ENCODE measurements at places on chromosomes 13 and 19.
A peak's percentile ranks its signal among the peaks of the same experiment; 100 is the strongest.

DNA sequence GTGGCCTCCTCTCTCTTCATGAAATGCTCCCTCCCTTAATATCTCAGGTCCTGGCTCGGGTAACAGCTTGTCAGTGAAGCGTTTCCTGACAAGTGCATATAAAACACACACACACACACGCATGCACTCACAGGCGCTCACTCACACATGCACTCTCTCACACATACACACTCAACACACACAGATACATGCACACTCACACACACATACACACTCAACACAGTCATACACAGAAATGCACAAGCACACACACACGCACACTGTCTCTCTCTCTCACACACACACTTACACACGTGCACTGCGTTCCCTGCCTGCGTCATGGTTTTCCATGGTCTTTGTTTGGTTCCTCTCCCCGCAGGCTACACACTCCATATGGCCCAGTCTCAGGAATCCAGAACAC is 344.1 kb downstream of the UQCRFS1 start:
- DNase-seq = no peak

DNA sequence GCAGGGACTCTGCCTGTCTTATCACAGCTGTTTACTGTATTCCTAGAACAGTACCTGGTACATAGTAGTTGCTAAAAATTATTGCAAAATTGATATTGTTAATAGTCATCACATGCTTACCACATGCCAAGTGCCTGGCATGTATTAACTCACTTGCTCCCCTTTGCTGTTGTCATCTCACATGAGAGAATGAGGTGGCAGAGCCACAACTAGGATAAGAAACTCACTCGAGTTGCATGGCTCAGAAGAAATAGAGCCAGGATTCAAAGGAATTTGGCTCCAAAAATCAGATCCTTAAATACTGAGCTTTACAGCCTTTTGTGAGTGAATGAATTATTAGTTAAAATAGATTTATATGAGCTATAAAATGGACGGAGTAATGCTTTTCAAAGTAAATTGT is 42.6 kb downstream of the B3GLCT start:
- DNase-seq = no peak

- no peak for DNase-seq
These were observed 20.9 kb downstream of the MYO16 start for GRCh38 chr13:108650271-108650670.

- DNase-seq = no peak
These were observed 71.4 kb upstream of the CLDN10 start for GRCh38 chr13:95480791-95481780.

- no peak for DNase-seq
These were observed 142.8 kb downstream of the KLF5 start for GRCh38 chr13:73201626-73202025.

DNA sequence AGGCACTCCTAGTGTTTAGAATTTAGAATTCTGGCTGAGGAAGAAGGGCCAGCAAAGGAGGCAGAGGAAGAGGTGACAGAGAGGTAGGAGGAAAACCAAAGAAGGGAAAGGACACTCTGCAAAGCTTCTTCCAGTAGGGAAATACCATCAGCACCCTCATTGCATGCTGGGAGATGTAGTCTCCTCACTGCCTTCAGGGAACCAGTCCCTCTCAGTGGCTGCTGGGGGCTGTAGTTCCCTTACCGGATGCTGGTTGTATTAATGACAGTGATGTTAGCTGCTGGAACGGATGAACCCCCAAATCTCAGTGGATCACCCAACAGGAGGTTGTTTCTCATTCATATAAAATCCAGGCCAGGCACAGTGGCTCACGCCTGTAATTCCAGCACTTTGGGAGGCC is 10.1 kb downstream of the GRIN2D start:
- peak; percentile 36 for DNase-seq

GRCh38 chr19:28208745-28209144 is 1004.2 kb downstream of the UQCRFS1 start:
- no peak for DNase-seq

DNA sequence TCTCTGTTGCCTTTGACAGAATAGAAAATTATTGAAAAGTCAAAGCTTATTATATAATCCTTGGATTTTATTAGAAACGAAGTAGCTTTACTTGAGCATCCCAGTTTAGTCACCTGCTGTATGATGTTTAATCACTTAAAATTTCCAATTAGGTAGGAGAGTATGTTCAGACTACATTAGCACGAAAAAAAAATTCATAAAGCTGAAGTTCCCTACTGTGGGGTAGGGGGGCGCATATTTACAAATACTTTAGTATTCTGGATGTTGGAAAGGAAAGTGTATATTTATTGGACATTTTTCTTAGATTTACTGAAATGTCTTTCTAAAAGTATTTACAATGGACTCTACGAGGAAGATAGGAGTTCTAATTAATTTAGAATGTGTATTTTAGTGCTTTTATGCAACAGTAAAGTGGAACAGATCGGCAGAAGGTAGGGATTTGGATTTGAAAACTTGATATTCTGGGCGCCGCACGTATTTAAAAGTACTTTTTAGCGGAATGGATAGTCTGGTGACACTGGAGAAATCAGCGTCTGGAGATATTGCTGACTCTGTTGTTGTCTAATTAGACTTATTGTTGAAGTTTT is 1.9 kb downstream of the CDK8 start:
- no peak for DNase-seq

- DNase-seq = no peak
These were observed 52.4 kb upstream of the HTR2A start for GRCh38 chr13:46949211-46949610.

DNA sequence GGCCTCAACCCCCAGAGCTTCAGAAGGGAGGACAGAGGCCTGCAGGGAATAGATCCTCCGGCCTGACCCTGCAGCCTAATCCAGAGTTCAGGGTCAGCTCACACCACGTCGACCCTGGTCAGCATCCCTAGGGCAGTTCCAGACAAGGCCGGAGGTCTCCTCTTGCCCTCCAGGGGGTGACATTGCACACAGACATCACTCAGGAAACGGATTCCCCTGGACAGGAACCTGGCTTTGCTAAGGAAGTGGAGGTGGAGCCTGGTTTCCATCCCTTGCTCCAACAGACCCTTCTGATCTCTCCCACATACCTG is 969 bp upstream of the CEACAM5 start:
- no peak for DNase-seq

GRCh38 chr19:30968210-30968609 is 381.0 kb downstream of the TSHZ3 start:
- DNase-seq = no peak

DNA sequence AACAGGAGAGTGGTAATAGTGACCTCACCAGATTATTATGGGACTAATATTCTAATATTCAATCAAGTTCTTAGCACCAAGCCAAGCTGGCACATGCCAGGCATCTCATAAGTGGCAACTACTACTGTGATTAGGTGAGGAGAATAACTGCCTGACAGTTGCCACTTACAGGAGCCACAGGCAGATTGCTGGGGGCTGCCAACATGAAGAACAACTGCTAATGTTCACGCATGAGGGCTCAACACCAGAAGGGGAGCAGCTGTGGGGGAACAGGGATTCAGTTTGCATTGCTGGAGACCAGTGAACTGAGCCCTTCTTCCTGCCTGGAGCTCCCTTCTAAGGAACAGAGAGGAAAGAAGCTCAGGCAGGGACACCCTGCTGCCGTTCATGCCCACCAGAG is 504.5 kb downstream of the FOXO1 start:
- DNase-seq = no peak

GRCh38 chr19:5680084-5680436 is 256 bp downstream of the MICOS13 start:
- no peak for DNase-seq

DNA sequence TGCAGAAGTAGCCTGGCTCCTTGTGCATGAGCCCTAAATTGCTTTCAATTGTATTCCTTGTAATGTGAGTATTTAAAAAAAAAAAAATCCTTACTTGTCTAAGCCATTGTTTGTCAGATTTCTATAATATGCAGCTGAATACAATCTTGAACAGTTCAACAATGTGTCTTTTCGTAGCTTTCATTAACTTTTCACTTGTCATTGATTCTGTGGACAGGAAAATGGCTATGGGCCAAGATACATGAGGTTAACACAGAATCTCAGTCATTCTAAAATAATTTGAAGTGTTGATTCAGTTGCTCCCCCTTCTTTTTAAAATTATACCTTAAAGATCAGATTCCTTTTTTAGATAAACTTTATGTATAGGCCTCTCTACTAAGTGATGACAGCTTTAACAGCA is 395.8 kb upstream of the KLF12 start:
- no peak for DNase-seq

GRCh38 chr13:109720758-109721184 is 65.6 kb downstream of the IRS2 start:
- DNase-seq = no peak

DNA sequence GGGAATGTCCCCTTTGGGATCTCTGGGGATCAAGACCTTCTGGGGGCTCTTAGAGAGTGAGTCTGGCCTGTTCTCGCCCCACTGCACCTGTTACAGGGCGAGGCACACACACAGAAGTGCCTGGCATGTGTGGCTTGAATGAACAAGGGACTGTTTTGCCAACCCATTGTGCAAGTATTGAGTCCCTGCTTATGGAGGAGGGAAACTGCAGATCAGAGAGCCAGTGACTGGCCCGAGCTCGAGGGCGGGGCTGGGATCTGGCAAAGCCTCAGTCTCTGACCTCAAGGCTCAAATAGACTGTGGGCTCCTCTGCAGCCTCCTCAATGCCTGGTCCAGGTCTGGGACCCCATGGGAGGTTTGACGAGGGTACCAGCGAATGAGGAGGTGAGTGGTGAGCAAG is 5.5 kb downstream of the RAVER1 start:
- DNase-seq = no peak

DNA sequence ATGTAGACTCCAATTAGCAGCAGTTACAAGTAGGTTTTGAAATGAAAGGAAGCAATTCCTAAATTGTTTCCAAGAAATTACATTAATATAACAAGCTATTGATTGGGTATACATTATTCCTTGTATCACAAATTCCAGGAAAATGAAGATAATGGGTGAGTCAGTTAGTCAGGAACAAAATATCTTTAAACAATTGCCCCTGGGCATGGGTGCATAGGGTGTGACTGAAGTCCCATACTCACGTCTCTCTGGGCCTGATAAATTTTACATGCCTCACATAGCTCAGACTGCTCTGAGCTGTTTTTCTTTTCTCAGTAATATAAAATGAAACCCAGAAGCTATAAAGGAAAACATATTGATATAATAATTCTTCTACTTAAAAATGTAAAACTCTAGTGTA is 87.8 kb downstream of the FNDC3A start:
- no peak for DNase-seq

GRCh38 chr13:41960211-41960636 is 685 bp downstream of the VWA8 start:
- no peak for DNase-seq

GRCh38 chr13:21256351-21256761 is 79.9 kb downstream of the MRPL57 start:
- DNase-seq = no peak

GRCh38 chr13:113585896-113586295 is 1.3 kb downstream of the TFDP1 start:
- DNase-seq = no peak

- DNase-seq = peak; percentile 89
These were observed 3.6 kb upstream of the MYO1F start for GRCh38 chr19:8580710-8581281.

- DNase-seq = no peak
These were observed 221.7 kb downstream of the KCNRG start for GRCh38 chr13:50236898-50237318.

DNA sequence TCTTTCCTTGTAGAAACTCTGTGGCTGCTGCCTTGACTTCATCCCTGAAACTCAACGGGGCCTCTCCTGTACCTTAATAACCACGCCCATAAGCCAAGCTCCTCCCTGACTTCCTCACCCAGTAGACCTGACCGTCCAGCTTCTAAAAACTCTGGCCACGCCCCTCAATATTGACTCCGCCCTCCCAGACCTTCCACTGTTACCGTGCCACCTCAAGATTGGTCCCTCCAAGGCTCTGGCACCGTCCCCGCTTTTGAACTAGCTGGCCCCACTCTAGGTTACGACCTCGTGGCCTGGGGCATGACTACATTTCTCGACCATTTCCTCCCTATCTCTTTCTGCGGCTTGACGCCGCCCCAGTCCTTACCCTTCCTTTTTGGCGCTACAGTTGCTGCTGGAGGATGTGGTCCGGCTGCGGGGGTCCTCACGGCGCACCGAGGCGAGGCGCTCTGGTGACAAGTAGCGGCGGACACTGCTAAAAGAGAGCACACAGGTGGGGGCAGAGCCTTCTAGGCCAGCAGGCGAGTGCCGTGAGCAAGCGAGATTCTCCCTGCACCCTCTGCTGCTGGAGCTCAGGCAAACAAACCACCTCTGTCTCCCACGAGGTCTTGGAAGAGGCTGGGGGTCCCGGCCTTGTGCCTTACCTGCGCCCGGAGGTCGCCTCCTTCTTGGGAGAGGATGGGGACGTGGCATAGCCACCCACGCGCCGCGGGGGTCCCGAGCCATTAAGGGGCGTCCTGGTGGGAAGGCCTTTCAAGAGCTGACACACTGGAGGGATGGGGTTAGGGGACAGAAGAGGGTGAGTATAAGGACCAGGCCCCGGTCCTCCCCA is 2.3 kb upstream of the EML2 start:
- DNase-seq = peak; percentile 47

DNA sequence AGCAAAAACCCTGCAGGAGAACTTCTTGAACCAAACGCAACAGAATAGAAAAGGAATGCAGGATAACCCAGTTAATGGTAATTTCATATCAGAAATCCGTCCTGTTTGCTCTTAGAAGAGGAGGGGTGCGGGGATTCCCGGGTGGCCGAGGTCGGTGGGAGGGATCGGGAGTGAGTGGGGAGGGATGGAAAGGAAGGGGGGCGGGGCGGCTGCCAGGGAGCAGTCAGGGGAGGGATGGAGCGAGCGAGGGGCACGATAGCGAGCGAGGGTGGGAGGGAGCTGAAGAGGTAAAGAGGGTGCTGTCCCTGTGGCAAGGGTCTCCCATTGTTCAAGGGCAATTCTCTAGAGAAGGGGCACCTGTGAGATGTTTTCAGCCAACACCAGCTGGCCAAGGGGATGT is 26.5 kb downstream of the CD177 start:
- no peak for DNase-seq

- DNase-seq = no peak
These were observed 1333.1 kb downstream of the EFNB2 start for GRCh38 chr13:105202354-105202753.

- no peak for DNase-seq
These were observed 2.3 kb downstream of the LINGO3 start for GRCh38 chr19:2305452-2306280.

- DNase-seq = no peak
These were observed 87.1 kb upstream of the FRY start for GRCh38 chr13:31944262-31945160.

- no peak for DNase-seq
These were observed 446.4 kb downstream of the COG6 start for GRCh38 chr13:40101708-40102359.

GRCh38 chr13:106562301-106562700 is 5.6 kb downstream of the ARGLU1 start:
- DNase-seq = no peak

DNA sequence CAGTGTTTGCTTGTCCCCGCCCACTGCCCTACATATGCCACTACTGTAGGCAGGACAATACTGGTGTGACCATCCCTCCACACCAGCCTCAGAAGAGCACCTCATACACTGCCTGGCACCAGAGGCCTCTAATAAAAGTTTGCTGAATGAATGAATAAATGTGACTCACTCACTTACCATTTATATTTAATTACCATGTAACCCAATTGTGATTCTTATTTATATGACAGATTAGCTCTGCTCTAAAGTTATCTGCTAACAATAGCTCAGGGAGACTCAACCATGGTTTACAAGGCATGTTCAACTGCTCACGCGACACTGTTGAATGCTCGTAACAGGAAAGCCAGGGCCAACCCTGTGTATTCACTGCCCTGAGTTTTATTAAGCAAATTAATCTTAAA is 66.0 kb upstream of the DOCK9 start:
- no peak for DNase-seq

GRCh38 chr13:113216254-113217048 is 7.0 kb downstream of the CUL4A start:
- no peak for DNase-seq
